ENCODE measurements at places on chromosomes 6 and 20.

GRCh38 chr20:37274851-37275524 is 13.4 kb upstream of the GHRH start:
- DNase-seq: no peak

DNA sequence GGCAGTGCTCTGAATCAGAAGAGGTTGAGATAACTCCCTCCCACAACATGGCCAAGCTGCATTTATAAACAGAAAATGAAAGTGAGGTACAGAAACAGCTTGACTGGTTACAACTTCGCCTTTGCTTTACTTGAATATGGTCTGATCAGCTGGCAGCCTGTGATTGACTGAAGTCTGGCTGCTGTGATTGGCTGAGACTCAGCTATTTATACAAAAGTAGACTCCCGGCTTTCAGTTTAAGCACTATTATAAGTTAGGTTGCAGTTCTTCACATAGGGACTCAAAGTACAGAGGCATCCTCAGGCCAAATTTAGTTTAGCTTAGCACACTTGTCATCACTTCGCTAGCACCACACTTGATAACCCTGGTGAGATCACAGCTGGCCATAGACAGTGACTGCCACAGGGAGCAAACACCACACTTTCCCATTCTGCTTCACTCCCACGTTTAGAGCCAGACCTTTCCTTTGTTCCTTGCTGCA is 362.6 kb downstream of the EPM2A start:
- peak; percentile 60 for DNase-seq

DNA sequence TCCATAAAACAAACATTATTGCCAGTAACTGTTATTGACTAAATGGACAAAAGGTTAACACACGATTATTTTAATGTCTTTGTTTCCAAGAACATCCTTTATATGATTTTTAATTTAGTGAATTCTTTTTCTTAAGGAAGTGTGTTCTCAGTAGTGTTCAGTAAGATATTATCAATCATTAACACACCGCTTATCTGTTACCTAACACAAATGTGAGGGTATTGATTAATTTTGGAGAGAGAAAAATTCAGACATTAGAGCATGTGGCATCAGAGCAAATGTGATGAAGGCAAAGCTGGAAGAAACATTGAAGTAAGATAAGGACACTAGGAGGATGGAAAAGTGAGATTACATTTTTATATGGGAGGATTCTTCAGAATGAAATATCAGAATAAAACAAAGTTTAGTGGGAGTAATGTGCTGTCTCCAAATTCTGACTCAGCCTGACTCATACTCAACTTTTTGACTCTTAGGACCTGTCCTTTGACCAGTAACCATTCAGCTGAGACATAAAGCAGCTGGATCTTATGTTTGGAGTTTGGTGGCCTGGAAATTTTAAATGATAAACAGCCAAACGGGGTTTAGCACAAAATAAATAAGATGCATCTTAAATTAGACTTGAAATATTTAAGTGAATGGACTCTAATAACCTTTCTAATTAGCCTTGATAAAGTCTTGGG is 348.6 kb downstream of the CD109 start:
- no peak for DNase-seq

- DNase-seq: no peak
Measured at GRCh38 chr6:15622045-15622740, 40.6 kb downstream of the DTNBP1 start.

DNA sequence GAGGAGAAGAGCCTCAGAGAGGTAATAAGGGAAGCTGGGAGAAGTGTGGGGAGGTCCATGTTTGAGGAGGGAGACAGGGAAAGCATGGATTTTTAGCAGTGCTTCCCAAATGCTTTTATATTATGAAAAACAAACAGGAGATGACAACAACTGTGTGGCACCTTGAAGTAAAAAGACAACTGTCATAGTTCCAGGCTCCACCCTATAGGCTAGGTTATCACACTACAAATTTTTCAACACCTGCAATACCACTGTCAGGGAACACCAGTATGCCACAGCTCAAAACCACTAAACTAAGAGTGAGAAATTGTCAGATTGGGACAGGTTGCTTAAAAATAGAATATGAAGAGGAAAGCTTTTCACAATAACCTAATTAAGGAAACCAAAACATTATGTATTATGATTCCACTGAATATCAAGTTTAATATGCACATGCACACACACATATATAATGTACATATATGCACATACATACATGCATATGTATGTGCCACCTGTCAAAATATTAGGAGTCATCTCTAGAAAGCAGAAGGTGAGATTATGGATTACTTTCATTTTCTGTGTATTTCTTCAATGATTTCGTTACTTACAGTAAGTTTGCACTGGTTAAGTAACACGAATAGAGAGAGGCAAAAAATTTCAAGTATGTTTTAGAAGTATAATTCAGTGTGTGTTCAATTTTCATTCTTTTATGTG is 261.2 kb downstream of the PTPRK start:
- peak; percentile 24 for DNase-seq

DNA sequence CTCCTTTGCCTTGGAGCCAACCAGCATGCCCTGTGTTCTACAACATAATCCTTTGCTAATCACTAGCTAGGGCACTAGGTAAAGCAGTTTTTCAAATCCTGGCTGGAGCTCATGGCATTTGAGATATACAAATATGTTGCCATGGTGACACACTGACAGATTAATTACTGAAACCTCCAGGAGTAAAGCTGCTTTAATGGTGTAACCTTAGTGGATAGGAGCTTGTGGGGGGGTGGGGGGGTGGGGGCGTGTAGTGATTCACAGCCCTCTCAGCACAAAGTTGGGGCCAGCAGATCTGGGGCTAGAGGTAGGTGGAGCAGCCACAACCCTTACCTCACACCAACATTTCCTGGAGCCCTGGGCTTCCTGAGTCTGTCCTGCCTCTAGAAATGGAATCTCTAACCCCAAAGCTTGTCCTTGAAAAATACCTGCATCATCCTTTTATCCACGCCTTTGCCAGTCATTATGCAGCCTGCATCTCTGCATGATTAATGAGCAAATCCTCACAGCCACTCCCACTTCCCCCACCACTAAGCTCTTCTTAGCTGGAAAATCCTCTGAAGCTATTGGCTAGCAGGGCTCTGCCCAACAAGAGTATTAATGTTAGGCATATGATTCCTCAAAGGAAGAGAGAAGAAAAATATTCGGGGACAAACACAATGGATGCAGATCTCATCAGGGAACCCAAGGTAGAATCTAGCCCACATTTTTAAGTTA is 84.5 kb upstream of the PRND start:
- no peak for DNase-seq

- DNase-seq: no peak
Measured at GRCh38 chr6:148943451-148943850, 196.6 kb downstream of the UST start.

GRCh38 chr6:87938287-87938686 is 109.4 kb upstream of the SPACA1 start:
- no peak for DNase-seq
